ENCODE measurements at places on chromosomes 1 and 21.

GRCh38 chr1:152053375-152053774 lies 16.6 kb upstream of the S100A11 start:
- DNase-seq = no peak

GRCh38 chr1:81999364-81999763 lies 198.6 kb downstream of the ADGRL2 start:
- no peak for DNase-seq

GRCh38 chr1:234486858-234487840 lies 8.2 kb upstream of the TARBP1 start:
- no peak for DNase-seq

- DNase-seq = no peak
Observed at GRCh38 chr1:20266141-20266540, 24.5 kb upstream of the VWA5B1 start.

GRCh38 chr1:46802901-46803574 lies 4.2 kb downstream of the CYP4B1 start:
- no peak for DNase-seq

DNA sequence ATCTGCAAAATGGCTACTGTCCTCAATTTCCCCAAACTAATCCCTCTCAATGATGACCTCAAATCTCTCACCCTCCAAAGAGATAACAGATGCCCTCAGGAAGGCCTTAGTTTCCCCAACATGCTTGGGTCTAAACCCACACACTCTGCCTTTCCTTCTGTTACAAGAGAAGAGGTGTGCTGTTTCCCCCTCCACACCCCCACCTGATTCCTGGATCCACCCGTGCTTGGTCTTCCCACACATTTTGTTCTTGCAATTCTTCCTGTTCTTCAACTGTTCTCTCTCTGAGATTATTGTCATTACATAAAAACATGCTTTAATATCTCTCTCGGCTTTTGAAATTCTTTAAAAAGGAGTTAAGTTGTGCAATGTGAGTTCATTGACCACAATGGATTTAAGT lies 5.7 kb upstream of the CBR3 start:
- DNase-seq = no peak

GRCh38 chr1:151840421-151840820 lies 801 bp upstream of the C2CD4D start:
- DNase-seq = no peak

DNA sequence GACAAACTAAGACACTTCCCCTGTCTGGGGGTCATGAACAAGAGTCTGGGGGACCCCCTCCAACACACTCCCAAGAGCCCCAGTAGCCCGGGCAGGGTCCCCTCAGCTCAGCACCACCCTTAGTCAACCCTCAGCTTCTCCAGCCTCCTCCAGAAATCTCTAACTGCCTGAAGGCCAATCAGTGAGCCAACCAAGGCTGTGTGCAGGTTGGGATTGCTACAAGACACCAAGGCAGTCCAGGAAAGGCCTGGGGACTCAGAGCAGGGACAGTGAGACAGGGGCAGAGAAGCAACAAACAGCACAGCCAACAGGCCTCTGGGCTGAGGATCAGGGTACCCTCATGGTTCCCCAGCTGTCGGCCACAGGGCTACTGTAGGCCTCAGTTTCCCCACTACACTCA lies 13.3 kb downstream of the SMIM12 start:
- DNase-seq = no peak

DNA sequence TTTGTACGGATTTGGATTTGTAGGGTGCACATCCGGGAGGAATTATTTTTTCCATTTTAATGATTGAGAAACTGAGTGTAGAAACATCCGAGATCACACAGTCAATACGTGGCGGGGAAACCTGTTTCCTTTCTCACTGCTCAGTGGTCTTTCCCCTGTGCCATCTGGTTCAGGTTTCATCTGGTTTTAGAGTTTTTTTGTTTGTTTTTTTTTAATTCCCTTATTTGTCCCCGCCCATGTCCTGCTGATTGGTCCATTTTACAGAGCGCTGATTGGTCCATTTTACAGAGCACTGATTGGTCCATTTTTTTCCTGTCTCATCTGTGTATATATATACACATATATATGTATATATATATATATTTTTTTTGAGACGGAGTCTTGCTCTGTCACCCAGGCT lies 6.0 kb downstream of the TRPM2 start:
- no peak for DNase-seq

- no peak for DNase-seq
Observed at GRCh38 chr1:154802336-154802969, 67.6 kb downstream of the KCNN3 start.

Data from stimulated activated CD4-positive, alpha-beta T cell treated with anti-CD3 and anti-CD28 coated beads, Interleukin-1b, Interleukin-23, amount 100 ng/mL, for 1 hour (primary cell).